Endodermal cell (in vitro differentiated cells): ENCODE measurements at places on chromosomes 4 and X.

- DNase-seq = no peak
Observed at GRCh38 chrX:11970578-11971359, 167.5 kb upstream of the FRMPD4 start.

- no peak for DNase-seq
Observed at GRCh38 chr4:126778348-126778747, 854.4 kb upstream of the INTU start.

GRCh38 chr4:80140194-80140593 is 57.1 kb upstream of the PRDM8 start:
- DNase-seq = no peak

DNA sequence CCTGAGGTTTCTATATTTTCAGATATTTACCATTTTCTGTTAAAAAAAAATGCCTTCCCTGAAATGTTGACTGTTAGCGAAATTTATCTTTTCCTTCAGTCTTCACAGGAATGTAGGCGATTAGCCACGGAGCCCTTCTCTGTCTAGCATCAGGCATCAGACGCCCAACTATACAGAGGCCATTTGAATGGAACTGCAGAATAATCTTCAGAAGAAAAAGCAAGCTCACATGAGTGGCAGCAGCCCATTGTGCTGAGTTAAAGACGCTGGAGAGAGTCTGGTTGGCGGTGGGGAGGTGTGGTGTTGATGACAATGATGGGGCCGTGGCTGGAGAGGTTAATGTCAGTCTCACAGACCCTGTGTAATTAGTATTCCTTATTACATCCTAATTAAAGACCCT is 196.8 kb upstream of the LEF1 start:
- no peak for DNase-seq

GRCh38 chr4:80446664-80447063 is 111.1 kb downstream of the CFAP299 start:
- no peak for DNase-seq

GRCh38 chr4:7868892-7869471 is 70.7 kb downstream of the AFAP1 start:
- DNase-seq = no peak

DNA sequence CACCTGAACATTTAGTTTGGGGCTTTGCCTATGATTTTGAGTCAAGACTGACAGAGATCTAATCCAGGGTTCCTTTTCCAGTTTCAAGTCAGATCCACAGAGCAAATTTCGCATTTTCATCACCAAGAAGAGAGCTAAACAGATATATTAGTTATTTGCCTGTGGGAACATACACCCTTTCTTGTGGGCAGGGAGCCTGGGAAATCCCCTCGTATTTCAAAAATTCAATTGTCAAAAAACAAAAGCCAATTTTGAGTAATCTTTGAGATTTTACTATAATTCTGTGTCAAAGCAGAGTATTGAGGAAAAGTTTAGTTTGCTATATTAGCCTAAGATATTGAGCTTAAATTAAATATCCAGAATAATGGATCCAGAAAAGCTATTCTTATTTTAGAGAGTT is 56.6 kb downstream of the AFM start:
- no peak for DNase-seq

DNA sequence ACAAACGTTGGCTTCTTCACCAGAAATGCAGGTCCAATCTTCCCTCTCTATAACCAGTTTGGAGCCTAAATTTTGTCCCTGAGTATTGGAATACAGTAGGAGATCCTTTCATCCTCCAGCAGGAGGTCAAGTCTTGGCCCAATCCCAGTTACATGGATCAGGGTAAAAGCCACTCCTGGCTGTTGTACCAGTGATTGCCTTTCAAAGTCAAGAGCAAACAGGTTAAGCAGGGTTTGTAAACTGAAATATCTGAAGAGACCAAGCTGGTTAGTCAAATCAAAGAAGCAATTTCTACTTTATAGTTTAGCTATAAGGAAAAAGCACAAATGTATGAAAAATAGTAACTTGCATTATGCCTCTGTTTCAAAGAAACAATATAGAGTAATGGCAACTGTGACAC is 329.4 kb downstream of the NAF1 start:
- DNase-seq = no peak

GRCh38 chr4:75860606-75861005 is 41.6 kb downstream of the PPEF2 start:
- DNase-seq = no peak

DNA sequence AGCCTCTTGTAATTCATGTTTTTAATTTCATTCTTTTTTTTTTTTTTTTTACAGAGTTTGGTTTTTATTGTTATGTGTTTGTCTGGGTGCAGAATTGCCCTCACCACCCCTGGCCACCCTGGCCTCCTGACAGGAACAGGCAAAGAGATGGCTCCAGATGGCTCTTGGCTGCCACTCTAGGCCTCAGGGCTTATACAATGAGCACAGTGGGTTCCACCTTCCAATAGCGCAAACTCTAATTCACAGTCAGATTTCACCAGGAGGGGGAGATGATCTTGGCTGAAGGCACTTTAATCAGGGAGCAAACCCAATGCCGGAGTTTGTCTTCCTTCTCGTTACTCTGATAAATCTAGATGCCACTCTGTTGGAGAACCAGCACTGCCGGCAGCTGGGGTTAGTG is 24.8 kb downstream of the CPE start:
- DNase-seq = peak; percentile 61

DNA sequence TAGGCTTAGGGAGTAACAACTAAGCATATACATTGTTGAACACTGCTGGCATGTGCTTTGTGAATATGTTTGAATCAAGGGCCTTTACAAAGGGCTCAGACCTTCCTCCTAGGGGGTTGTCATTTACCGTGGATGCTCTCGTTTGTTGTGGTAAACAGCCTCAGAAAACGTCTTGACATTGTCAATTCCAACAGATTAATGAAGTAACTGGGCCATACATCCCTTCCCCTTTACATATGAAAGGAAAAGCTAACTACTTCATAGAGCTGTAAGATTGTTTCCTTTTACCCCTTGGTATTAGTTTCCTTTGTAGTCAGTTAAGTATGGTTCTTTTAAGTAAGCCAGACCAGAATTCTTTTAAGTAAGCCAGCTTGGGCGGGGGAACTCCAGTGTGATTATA is 42.9 kb downstream of the FAT4 start:
- DNase-seq = peak; percentile 72

DNA sequence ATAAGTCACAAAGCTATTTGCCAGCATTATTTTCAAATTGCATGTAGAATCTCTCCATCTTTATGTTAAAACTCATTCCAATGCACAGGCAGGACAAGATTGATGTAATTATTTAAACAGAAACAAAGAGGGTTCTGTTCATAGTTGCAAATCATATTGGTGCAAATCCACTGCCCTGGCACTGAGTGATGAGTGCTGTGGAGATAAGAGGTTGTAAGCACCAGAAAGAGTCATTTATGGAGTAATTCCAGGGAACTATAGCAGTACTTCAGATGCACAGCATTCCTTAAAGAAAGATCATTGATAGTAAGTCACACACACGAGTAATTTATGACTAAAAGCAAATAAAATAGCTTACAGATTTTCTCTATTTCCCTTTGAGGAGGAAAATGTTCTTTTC is 337.7 kb upstream of the CTSO start:
- DNase-seq = no peak

GRCh38 chrX:32155044-32155638 is 1056.2 kb downstream of the DMD start:
- peak; percentile 48 for DNase-seq

GRCh38 chrX:38985375-38985774 is 184.1 kb downstream of the MID1IP1 start:
- no peak for DNase-seq

DNA sequence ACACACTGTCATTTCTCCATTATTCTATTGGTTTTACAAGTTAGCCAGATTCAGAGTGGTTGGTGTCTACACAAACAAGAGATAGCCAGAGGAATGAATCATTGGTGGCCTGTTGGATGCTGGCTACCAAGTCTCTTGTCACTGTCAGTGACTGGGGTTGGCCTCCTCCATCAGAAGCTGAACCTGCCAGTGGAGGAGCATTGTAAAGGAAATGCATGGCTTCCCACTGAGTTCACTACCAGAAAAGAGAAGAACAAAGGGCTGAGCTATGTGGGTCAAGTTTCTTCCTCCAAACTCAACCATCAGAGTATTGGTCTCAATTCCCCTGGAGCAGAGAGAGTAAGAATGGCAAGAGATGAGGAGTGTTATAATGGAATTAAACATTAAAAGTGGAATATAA is 26.5 kb upstream of the ANKRD50 start:
- DNase-seq = peak; percentile 77

DNA sequence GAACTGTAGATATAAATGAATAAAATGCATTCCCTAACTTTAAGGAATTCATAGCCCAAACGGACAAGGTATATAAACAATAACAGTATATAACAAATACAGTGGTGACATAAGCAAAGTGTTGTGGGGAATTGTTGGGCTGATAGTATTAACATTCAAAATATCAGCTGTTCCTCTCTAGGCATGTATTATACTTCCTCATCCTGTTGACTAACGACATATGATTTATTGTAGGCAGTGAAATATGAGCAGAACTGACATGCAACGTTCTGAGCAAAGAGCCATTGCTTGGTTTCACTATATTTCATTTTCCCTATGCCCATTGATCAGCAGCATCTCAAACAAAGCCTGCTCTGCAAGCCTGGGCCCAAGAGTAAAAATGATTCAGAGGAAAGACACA is 143.9 kb downstream of the PTCHD1 start:
- DNase-seq = no peak

GRCh38 chr4:112526061-112526460 is 10.1 kb upstream of the NEUROG2 start:
- no peak for DNase-seq

GRCh38 chrX:5810636-5811035 is 418.0 kb downstream of the NLGN4X start:
- DNase-seq = no peak

- DNase-seq = no peak
Observed at GRCh38 chr4:14908635-14909034, 93.6 kb upstream of the CPEB2 start.

GRCh38 chr4:13957871-13958270 is 330.3 kb upstream of the BOD1L1 start:
- no peak for DNase-seq

- no peak for DNase-seq
Observed at GRCh38 chr4:188665491-188666457, 526.5 kb downstream of the TRIML1 start.

- no peak for DNase-seq
Observed at GRCh38 chr4:20176881-20177280, 74.8 kb upstream of the SLIT2 start.

- DNase-seq = no peak
Observed at GRCh38 chr4:1226144-1226481, 22.8 kb downstream of the CTBP1 start.

- DNase-seq = no peak
Observed at GRCh38 chr4:6309777-6310176, 40.1 kb downstream of the WFS1 start.

GRCh38 chr4:47639531-47639930 is 154.5 kb downstream of the ATP10D start:
- no peak for DNase-seq

- DNase-seq = peak; percentile 87
Observed at GRCh38 chr4:158670975-158671664, 567 bp downstream of the C4orf46 start.

- DNase-seq = no peak
Observed at GRCh38 chr4:102807345-102807744, 20.0 kb downstream of the UBE2D3 start.

GRCh38 chr4:171279131-171279530 is 534.1 kb upstream of the GALNTL6 start:
- DNase-seq = no peak

DNA sequence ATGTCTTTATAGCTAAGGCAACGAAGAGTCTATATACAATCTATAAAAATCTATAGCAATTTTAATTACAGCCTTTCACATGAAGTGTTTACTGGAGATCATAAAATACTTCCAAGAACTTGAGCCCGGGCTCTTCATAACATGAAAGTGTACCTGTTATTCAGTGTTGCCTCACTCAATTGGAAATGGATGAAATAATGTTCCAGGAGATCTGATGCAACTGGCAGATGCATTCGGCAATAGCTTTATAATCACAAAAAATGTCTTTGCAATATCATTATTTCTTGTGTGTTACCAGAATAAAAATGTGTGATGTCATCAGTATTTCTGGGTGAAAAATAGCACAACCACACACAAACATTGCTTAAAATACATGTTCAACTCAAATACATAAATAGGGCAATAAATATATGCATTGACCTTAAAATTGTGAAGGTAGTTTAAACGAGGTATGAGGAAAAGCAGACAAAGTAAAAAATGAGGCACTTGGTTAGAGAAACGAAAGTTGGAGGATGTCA is 1266.8 kb upstream of the PCDH7 start:
- no peak for DNase-seq

- DNase-seq = no peak
Observed at GRCh38 chr4:126812076-126812475, 820.7 kb upstream of the INTU start.

- DNase-seq = no peak
Observed at GRCh38 chr4:176894498-176894897, 101.8 kb upstream of the VEGFC start.

- no peak for DNase-seq
Observed at GRCh38 chr4:7110546-7110945, 42.7 kb upstream of the GRPEL1 start.

DNA sequence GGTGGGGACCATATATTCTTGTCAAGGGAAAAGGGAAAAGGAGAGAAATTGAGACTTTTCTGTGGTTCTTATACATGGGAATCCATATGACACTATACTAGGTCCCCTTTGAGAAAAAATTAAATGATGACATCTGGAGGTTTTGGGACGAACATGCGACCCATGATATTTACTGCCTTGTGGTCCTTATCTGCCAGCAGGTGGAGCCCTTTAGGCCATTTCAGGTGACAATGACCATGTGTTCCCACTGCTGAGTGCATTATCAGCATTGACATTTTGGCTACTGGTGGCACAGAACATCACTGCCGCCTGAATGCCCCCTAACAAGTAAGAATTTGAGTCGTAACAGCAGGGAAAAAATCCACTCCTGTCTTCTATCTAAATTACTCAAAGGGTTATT is 843.4 kb downstream of the FSTL5 start:
- peak; percentile 71 for DNase-seq

DNA sequence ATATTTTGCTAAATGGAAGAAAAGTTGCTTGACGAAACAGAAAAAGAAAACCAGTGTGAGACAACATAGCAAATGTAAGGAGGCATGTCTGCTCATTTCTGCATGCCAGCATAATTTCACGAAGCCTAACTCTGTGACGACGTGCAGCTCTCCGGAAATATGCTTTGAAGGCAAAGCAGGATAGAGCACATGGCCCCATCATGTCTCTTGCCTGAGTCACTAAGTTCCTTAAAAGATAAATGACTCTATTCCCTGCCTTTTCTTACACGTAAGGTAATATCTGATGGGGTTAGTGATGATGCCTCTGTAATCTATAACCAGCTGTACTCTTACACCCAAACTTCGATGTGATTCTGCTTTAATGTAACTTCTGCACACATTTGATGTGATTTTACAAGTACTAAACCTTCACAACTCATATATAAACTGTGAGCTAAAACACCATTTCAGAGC is 64.5 kb downstream of the ANXA3 start:
- DNase-seq = no peak

DNA sequence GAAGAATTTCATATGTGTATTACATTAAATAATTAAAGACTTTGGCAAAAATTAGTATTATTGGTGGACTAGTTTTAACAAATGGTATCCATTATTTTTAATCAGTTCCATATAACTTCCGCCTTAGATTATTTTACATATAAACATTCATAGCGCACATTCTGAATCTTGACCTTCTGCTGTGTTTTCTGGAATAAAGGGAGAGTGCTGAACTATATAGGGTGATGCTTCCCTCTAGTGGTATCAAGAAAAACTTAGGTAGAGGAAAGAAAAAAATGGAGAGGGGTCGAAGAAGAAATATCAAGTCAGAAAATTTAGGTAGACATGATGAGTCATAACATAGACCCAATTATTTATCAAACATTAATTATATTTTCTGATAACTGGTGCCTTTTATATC is 155.6 kb upstream of the PACRGL start:
- DNase-seq = no peak
